Effector memory CD4-positive, alpha-beta T cell (primary cell): ENCODE measurements at places on chromosomes 2 and 18.

DNA sequence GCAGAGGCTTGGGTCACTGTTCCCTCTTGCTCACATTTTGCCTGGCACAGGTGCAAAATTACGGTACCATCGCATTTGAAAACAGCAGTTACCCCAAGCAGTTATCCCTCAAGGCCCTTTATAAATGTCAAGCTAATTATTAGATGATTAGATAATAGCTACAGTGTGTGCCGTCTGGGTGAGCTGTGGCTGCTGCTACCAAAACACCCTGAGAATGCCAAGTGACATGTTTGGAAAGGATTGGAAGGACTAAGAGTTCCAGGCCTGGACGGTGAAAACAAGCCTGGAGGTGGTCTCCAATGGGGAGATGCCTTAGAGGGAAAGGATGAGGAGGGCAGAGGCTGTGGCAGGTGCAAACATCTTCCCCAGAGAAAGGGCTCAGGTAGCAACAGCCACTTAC, 120.6 kb downstream of the CAPN13 start:
- no peaks in the 10 kb centered on the region for H3K36me3 ChIP-seq
- no peak overlapping the region for H3K27ac ChIP-seq
- H3K4me1 ChIP-seq: no peaks in the 10 kb centered on the region
- no peak overlapping the region for H3K4me3 ChIP-seq

DNA sequence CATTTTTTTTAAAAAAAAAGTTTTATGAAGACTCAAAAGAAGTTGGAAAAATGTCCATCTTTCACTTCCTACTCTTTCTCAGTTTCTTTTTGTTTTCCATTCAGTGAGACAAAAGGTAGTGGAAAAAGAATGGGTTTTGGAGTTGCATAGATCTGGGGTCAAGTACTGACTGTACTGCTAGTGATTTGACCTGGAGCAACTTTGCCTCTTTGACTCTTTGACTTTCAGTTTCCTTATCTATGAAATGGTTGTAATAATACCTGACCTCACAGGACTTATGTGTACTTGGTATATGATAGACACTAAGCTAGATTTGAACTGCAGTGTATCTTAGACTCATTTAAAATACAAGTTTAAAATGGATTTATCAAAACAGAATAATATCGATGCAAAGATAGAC, 3.5 kb upstream of the KCNE4 start:
- no peaks in the 10 kb centered on the region for H3K27me3 ChIP-seq
- no peak overlapping the region for H3K27ac ChIP-seq
- H3K36me3 ChIP-seq: no peaks in the 10 kb centered on the region
- DNase-seq: no peak
- no peak overlapping the region for H3K4me3 ChIP-seq

- no peak overlapping the region for H3K4me3 ChIP-seq
- H3K27me3 ChIP-seq: no peaks in the 10 kb centered on the region
- H3K36me3 ChIP-seq: no peaks in the 10 kb centered on the region
Observed at GRCh38 chr2:110702514-110703380, 24.9 kb upstream of the BUB1 start.

DNA sequence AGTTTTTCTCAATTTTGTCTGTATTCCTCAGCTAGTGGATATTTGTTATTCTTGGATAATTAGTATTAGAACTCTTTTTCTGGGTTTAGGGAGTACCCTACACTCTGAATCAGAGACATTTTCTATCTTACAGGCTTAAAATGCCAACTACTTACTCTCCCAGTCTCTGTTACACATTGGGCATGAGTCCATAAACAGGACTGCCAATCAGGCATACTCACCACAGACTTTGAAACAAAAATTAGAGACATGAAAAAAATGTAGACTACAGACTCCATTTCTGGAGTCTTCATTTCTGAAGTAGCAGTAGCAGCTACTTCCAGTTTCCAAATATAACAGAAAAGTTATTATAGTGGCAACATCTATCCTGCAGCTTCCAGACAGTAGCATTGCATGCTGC, 279.7 kb downstream of the MBD5 start:
- no peak for DNase-seq
- H3K4me1 ChIP-seq: no peaks in the 10 kb centered on the region
- H3K4me3 ChIP-seq: no peak overlapping the region
- no peaks in the 10 kb centered on the region for H3K36me3 ChIP-seq
- no peaks in the 10 kb centered on the region for H3K27me3 ChIP-seq
- no peak overlapping the region for H3K27ac ChIP-seq

DNA sequence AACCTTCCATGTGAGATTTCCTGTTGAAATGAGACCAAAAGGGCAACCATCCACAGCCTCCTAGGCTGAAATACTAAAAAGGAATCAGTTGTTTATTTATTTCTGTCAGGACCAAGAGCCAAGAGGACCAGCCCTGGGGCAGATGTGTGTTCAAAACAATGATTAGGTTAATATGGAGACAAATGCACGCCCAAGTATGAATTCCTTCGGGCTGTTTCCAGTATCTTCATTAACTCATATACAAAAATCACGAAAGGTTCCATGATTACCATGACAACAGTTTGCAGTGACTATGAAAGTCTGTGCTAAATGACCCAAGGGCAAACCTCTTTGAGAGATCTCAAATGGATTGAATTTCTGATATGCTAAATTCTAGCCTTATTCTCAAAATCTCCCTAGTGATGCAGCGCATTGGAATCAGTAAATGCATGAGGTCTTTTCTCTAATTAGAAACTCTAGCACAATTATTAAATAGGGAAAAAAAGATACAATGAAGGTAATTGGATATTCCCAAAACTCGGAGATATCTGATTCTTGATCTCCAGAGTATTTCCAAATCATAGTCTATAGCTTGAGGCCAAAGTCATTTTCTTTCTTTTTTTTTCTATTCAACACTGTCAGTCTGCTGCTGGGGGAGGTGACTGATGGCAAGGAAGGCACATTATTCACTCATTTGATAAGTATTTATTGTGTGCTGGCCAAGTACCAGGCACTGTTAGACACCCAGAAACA, 35.6 kb downstream of the VIT start:
- H3K36me3 ChIP-seq: no peaks in the 10 kb centered on the region
- H3K27me3 ChIP-seq: no peaks in the 10 kb centered on the region
- H3K27ac ChIP-seq: no peak overlapping the region
- no peaks in the 10 kb centered on the region for H3K4me1 ChIP-seq
- H3K4me3 ChIP-seq: no peak overlapping the region

- H3K27me3 ChIP-seq: no peaks in the 10 kb centered on the region
- no peak overlapping the region for H3K4me3 ChIP-seq
- H3K36me3 ChIP-seq: peaks cover 24% of the 10 kb centered on the region
- DNase-seq: no peak
Observed at GRCh38 chr18:676069-676468, 18.6 kb downstream of the TYMS start.

DNA sequence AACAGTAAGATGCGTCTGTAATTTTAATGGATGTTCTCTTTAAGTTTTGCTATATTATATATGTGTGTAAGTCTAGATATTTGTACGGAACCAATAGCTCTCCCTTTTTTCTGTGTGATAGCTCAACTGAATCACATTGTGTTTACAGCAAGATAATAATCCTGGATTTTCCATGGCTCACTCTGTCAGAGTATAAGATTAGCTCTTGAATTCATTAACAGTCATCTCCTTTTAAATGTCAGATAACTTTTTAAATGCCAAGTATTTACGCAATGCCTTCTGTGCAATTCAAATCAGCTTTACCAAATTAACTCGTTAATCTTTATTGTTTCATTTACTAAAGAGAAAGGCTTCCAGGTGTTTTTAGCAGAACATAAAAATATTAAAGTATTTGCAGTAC, 76.9 kb downstream of the KIAA2012 start:
- H3K4me1 ChIP-seq: no peaks in the 10 kb centered on the region
- no peaks in the 10 kb centered on the region for H3K27me3 ChIP-seq
- DNase-seq: no peak
- H3K36me3 ChIP-seq: no peaks in the 10 kb centered on the region
- no peak overlapping the region for H3K4me3 ChIP-seq
- H3K27ac ChIP-seq: no peak overlapping the region

GRCh38 chr18:33700513-33700976, 122.5 kb downstream of the ASXL3 start:
- no peak overlapping the region for H3K27ac ChIP-seq
- no peaks in the 10 kb centered on the region for H3K27me3 ChIP-seq
- no peak overlapping the region for H3K4me3 ChIP-seq
- no peak for DNase-seq
- no peaks in the 10 kb centered on the region for H3K36me3 ChIP-seq

GRCh38 chr2:183248866-183249567, 124.8 kb downstream of the NUP35 start:
- no peaks in the 10 kb centered on the region for H3K36me3 ChIP-seq
- no peak for DNase-seq
- no peaks in the 10 kb centered on the region for H3K4me1 ChIP-seq
- H3K27ac ChIP-seq: no peak overlapping the region

- H3K4me3 ChIP-seq: no peak overlapping the region
- H3K27me3 ChIP-seq: no peaks in the 10 kb centered on the region
- DNase-seq: no peak
- H3K4me1 ChIP-seq: no peaks in the 10 kb centered on the region
- no peak overlapping the region for H3K27ac ChIP-seq
Observed at GRCh38 chr18:74519320-74520095, 14.8 kb upstream of the CNDP1 start.

DNA sequence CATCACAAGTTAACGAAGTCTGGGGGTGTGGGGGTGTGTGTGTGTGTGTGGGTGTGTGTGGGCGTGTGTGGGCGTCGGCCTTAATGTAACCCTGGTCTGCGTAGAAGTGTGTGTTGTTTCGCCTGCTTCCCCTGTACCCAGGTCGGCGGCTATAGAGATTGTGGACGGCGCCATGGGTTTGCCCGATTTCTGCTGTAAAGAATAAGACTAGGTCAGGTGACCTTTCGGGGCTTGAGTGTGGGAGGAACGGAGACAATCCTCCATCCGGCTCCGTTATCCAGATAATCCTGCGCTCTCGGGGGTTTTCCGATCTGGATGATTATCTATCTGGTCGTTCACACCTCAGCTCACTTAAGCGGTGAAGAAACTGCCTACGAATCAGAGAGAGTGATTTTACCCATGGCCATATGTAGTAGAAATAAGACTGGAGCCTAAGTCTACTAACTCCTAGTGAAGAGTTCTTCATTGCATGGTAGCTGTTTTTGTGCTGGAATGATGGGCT, 543 bp downstream of the HADHB start:
- DNase-seq: peak; percentile 42
- peaks cover 15% of the 10 kb centered on the region for H3K4me1 ChIP-seq
- no peaks in the 10 kb centered on the region for H3K27me3 ChIP-seq
- H3K4me3 ChIP-seq: peak overlapping the region; percentile 99
- no peaks in the 10 kb centered on the region for H3K36me3 ChIP-seq

- no peaks in the 10 kb centered on the region for H3K4me1 ChIP-seq
- H3K27me3 ChIP-seq: no peaks in the 10 kb centered on the region
- no peak for DNase-seq
- H3K36me3 ChIP-seq: no peaks in the 10 kb centered on the region
- no peak overlapping the region for H3K4me3 ChIP-seq
Observed at GRCh38 chr2:159073256-159073655, 104.8 kb downstream of the TANC1 start.

DNA sequence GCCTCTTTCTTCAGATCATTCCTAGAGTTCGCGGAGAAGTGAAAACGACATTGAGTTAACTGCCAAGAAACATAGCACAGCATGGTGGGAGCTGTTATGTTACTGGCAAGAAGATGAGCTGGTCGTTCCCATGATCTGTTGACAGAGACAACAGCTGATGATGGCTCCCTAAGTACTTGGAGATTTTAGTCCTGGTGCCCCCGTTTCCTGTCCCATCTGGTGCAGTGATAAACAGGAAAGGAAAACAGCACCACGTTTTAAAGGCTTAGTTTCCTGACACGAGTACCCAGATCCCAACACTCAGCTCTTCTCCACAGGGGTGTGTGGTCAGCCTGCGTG, 56.4 kb upstream of the KCNG2 start:
- no peak overlapping the region for H3K27ac ChIP-seq
- no peak overlapping the region for H3K4me3 ChIP-seq
- no peaks in the 10 kb centered on the region for H3K27me3 ChIP-seq
- peaks cover 60% of the 10 kb centered on the region for H3K36me3 ChIP-seq
- DNase-seq: no peak

GRCh38 chr18:46331316-46331715, 227.1 kb downstream of the HAUS1 start:
- H3K27me3 ChIP-seq: peaks cover 5% of the 10 kb centered on the region
- no peak for DNase-seq
- H3K27ac ChIP-seq: no peak overlapping the region
- H3K4me3 ChIP-seq: no peak overlapping the region
- H3K4me1 ChIP-seq: peaks cover 14% of the 10 kb centered on the region

DNA sequence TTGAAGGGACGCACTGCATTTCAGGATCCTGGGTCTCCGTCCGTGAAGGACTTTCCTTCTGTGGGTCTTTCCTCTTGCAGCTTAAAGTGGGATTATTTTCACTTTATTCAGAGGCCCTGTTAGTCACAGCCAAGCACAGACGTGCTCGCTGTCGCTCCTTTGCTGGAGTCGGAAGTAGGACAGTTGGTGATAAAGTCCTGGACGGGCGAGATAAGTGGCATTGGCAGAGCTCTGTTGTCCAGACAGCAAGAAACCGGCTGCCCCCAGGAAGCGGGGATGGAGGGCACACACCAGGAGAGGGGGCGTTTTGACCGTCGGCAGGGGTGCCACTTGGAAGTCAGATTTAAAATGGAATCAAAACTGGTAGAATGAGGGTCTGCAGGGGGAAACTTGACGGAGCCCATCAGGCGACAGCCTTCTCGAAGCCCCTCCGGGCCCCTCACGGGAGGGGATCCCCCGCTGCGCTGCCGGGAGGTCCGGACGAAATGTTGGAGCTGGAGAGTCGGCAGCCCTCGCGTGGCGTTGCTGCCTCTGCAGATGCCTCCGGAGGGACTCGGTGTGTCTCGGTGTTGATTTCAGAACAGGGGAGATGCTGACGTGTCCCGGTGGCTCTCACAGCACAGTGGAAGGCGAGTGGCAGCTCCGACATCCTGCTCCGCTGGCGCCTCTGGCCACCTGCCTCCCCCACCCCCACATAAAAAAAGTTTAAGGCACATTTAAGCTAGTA, 124.2 kb downstream of the NFATC1 start:
- H3K27ac ChIP-seq: no peak overlapping the region
- H3K4me3 ChIP-seq: no peak overlapping the region
- peak; percentile 21 for DNase-seq
- peaks cover 71% of the 10 kb centered on the region for H3K4me1 ChIP-seq
- H3K27me3 ChIP-seq: no peaks in the 10 kb centered on the region

DNA sequence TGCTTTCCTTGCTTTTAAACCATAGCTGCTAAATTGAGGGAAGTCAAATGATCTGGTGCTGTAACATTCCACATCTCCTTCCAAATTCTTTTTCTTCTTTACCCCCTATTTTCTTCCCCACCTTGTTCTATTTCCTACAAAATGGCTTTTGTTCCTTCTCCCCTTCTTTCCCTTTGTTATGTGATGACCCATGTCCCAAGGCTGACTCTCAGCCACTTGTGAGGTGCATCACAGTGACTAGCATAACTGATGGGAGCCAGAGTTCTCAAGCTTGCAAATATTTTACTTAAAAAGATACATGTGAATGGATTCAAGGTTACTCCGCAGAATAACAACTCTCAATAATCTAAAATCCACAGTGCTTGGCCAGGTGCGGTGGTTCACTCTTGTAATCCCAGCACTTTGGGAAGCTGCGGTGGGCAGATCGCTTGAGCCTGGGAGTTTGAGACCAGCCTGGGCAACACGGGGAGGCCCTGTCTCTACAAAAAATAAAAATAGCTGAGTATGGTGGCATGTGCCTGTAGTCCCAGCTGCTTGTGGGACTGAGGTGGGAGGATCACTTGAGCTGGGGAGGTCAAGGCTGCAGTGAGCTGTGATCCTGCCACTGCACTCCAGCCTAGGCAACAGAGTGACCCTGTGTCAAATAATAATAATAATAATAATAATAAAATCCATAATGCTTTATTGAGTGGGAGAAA, 100.1 kb upstream of the CERS6 start:
- no peaks in the 10 kb centered on the region for H3K27me3 ChIP-seq
- H3K4me1 ChIP-seq: no peaks in the 10 kb centered on the region
- no peak overlapping the region for H3K27ac ChIP-seq
- H3K36me3 ChIP-seq: no peaks in the 10 kb centered on the region
